ENCODE measurements at places on chromosomes 5 and 9. TPM values are rescaled to one million over a fixed set of nuclear protein-coding genes. Genes with fewer than 3 reads are reported as not detected.

DNA sequence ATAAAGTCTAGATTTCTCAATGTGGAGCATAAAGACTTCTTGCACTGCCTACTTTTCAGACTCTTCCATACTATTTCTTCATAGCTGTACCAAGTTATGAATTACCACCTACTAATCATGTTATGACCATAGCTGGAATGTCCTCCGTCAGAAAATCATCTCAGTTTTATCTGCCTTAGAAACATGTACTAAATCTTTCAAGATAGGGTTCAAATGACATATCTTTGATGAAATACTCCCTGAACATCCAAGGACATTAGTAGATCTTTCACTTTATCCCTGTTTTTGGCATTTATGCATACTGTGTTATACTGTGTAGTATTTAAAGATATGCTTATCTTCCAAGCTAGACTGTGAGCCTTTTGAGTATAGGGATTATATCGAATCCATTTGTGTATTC is 49.6 kb upstream of the MEF2C start:
- no peaks in the 10 kb centered on the region for H3K27me3 ChIP-seq
- H3K27ac ChIP-seq, result no peak overlapping the region
- no peaks in the 10 kb centered on the region for H3K36me3 ChIP-seq
- peaks cover 3% of the 10 kb centered on the region for H3K4me1 ChIP-seq

GRCh38 chr9:68577774-68578591 is 37.3 kb upstream of the TMEM252 start:
- no peak overlapping the region for H3K4me3 ChIP-seq
- H3K27me3 ChIP-seq, result no peaks in the 10 kb centered on the region
- H3K4me1 ChIP-seq, result no peaks in the 10 kb centered on the region
- DNase-seq, result no peak
- H3K27ac ChIP-seq, result no peak overlapping the region

DNA sequence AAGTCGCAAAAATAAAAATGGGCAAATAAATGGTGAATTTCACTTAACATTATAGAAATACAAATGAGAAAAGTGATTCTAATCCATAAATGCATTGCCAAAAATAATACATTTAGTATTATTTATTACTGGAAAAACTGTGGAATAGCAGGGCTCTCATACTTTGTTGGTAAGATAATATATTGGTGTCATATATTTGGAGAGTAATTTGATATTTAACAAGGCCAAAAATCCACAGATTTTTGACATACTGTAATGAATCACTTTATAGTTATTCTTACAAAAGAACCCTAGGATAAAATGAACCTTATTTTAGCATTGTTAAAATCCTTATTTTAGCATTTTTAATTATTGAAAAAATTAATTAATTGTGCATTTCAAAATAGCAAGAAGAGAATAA is 397.2 kb upstream of the DAB2 start:
- H3K27ac ChIP-seq, result no peak overlapping the region
- no peak for DNase-seq
- no peaks in the 10 kb centered on the region for H3K36me3 ChIP-seq
- H3K4me1 ChIP-seq, result no peaks in the 10 kb centered on the region
- H3K4me3 ChIP-seq, result no peak overlapping the region

GRCh38 chr5:80481019-80481893 is 6.6 kb upstream of the FAM151B start:
- H3K27ac ChIP-seq, result no peak overlapping the region
- no peaks in the 10 kb centered on the region for H3K27me3 ChIP-seq
- H3K4me3 ChIP-seq, result no peak overlapping the region

DNA sequence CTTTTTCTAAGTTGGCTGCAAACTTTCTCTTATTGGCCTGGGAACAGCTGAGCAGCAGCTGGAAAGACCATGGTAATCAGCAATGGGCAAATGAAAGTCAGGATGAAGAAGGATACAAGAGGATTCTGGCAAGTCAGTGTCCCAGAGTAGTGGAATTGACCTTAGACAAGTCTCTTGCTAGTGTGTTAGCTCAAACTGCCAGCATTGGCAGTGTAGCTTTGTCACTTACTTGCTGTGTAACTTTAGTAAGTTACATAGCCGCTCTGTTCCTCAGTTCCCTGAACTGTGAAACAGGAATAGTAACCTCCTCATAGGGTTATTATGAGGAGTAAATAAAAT is 3.6 kb downstream of the ALDH1A1 start:
- DNase-seq, result no peak
- peak overlapping the region; percentile 53 for H3K27ac ChIP-seq
- H3K27me3 ChIP-seq, result no peaks in the 10 kb centered on the region
- peaks cover 44% of the 10 kb centered on the region for H3K4me1 ChIP-seq

GRCh38 chr9:107931071-107931715 is 441.6 kb upstream of the KLF4 start:
- H3K27me3 ChIP-seq, result no peaks in the 10 kb centered on the region
- H3K36me3 ChIP-seq, result no peaks in the 10 kb centered on the region
- no peak for DNase-seq
- no peaks in the 10 kb centered on the region for H3K4me1 ChIP-seq
- no peak overlapping the region for H3K27ac ChIP-seq

GRCh38 chr9:26012797-26013196 is 334.6 kb upstream of the TUSC1 start:
- H3K27me3 ChIP-seq, result no peaks in the 10 kb centered on the region
- H3K27ac ChIP-seq, result no peak overlapping the region
- H3K36me3 ChIP-seq, result no peaks in the 10 kb centered on the region
- no peak overlapping the region for H3K4me3 ChIP-seq

GABRA1 gene
- not detected for total RNA-seq

OR5C1 gene
- total RNA-seq, result not detected

- DNase-seq, result no peak
- H3K4me3 ChIP-seq, result no peak overlapping the region
- no peaks in the 10 kb centered on the region for H3K27me3 ChIP-seq
- no peak overlapping the region for H3K27ac ChIP-seq
These were observed 90.6 kb downstream of the RALGPS1 start for GRCh38 chr9:127004946-127005769.

DNA sequence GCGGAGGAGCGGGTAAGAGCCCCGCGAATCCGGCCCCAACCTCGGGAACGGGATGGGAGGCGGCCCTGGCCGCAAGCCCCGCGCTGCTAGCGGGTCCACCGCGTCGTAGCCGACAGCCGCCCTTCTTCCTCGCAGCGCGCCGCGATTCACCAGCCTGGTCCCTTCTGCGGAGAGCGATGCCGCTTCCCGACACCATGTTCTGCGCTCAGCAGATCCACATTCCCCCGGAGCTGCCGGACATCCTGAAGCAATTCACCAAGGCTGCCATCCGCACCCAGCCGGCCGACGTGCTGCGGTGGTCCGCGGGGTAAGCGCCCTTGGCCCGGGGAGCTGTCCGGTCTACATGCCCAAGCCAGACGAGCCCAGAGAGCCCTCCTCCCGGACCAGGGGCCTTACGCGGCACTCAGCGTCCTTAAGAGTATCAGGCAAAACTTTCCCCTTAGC is 335 bp downstream of the ROPN1L start:
- H3K27me3 ChIP-seq, result no peaks in the 10 kb centered on the region
- no peak for DNase-seq
- no peak overlapping the region for H3K27ac ChIP-seq
- H3K4me1 ChIP-seq, result peaks cover 8% of the 10 kb centered on the region

SV2C gene
- total RNA-seq, result 0.13 TPM

GRCh38 chr5:65125591-65126541 is 355.9 kb downstream of the ADAMTS6 start:
- H3K4me3 ChIP-seq, result no peak overlapping the region
- H3K27me3 ChIP-seq, result no peaks in the 10 kb centered on the region
- no peaks in the 10 kb centered on the region for H3K4me1 ChIP-seq
- H3K27ac ChIP-seq, result no peak overlapping the region

DNA sequence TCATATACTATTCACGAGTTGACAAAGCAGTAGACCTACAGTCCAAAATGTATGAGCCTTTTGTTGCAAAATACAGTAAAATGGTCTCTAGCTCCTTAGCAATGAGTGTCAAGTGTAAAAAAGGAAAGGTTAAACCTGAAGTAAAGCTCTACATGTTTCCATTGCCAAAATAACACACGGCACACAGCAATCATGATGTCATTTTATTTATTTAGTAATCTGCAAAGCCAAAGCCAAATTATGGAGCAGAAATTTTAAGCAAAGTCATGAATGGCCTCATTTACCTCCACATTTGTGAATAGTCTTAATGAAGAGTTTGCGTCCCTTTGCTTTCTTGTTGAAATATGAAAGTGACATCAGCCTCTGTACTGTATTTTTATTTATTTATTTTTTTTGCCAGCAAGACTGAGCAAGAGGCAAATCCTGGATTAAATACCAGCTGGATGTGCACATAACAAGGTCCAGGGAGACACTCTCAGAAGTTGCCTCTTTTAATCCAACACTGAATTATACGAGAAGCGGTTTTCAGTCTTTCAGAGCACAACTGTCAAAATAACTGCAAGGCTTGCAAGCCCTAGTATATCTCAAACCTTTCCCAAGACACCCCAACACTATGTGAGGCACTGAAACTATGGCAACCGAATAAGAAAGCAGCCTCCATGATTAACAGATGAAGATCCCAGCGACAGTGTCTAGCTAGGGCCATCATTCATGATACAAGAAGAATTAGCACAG is 9.7 kb downstream of the SEMA6A start:
- no peaks in the 10 kb centered on the region for H3K27me3 ChIP-seq
- no peak for DNase-seq
- H3K27ac ChIP-seq, result no peak overlapping the region

PRRX2 gene
- total RNA-seq, result 0.64 TPM

GLRA1 gene
- total RNA-seq, result not detected

NPDC1 gene
- 32.3 TPM for total RNA-seq

GRCh38 chr9:37028420-37029031 is 5.5 kb downstream of the PAX5 start:
- no peaks in the 10 kb centered on the region for H3K36me3 ChIP-seq
- peaks cover 62% of the 10 kb centered on the region for H3K27me3 ChIP-seq
- no peak overlapping the region for H3K4me3 ChIP-seq
- H3K4me1 ChIP-seq, result peaks cover 16% of the 10 kb centered on the region
- H3K27ac ChIP-seq, result no peak overlapping the region

DNA sequence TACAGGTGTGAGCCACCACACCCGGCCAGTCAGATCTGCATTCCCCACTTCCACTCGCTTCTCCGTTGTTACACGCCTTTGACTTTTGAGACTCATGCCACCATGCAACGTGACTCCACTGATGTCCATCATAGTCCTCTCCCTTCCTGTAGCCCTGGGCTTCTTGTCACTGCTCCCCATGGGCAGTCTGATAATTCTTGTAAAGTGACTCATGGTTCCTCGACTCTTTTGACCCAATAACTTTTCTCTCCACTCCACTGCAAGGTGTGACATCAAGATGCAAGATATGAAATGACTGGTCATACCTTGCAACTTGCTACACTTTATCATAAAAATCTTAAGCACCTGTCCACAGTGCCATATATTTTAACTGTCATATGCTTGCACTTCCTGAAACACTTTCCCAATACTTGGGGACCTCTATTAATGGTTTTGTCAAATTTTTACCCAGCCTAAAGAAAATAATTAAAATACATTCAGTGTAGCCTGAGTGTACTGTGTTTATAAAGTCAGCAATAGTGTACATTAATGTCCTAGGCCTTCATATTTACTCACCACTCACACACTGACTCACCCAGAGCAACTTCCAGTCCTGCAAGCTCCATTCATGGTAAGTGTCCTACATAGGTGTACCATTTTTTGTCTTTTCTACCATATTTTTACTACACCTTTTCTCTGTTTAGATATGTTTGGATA is 18.6 kb upstream of the ANKRD18A start:
- no peak for DNase-seq
- H3K4me3 ChIP-seq, result no peak overlapping the region
- H3K4me1 ChIP-seq, result no peaks in the 10 kb centered on the region
- no peaks in the 10 kb centered on the region for H3K36me3 ChIP-seq
- H3K27ac ChIP-seq, result no peak overlapping the region

- no peak overlapping the region for H3K4me3 ChIP-seq
- DNase-seq, result no peak
- H3K27ac ChIP-seq, result peak overlapping the region; percentile 4
- H3K36me3 ChIP-seq, result no peaks in the 10 kb centered on the region
- no peaks in the 10 kb centered on the region for H3K4me1 ChIP-seq
These were observed 115.7 kb downstream of the UGCG start for GRCh38 chr9:112012026-112012902.

DNA sequence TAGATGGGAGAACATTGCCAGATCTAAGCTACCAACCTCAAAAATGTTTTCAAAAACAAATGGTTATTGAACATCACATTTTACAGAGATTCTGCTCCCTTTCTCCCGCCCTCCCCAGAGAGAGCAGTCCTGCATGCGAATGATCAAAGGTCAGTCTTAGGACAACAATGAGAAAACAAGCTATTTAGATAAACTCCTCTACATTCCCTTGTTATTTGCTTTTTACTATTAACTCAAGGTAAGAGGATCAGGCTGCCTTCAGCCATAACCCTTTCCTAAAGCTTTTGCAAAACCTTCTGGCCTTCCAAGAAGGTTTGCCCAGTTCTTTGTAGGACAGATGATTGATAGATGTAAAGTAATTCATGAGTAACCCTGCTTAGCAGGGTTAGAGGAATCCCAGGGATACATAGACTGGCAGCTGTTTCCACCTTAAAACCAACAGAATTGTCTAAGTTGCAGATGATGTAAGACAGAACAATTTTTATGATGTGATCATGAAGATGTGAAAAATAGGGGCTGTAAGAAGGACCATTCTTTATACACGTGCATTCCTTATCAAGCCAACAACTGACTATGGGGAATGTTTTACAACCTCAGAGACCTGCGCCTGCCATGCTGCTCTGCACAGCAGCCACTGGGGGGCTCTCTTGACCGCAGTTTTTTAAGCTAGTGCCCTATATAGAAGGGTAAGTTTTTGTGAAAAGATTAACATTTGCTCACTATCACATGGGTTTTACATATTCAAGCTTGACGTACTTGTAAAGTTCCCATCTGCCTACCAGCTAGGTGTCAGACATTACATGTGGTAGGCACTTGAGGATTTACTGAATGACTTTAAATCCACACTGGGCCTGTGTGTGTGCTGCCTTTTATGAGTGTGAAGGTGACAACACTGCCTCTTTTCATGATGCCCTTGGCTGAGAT is 2.3 kb upstream of the ZNF782 start:
- peak overlapping the region; percentile 51 for H3K27ac ChIP-seq
- no peaks in the 10 kb centered on the region for H3K36me3 ChIP-seq
- H3K4me1 ChIP-seq, result peaks cover 20% of the 10 kb centered on the region

- no peak for DNase-seq
- H3K27me3 ChIP-seq, result no peaks in the 10 kb centered on the region
- H3K36me3 ChIP-seq, result no peaks in the 10 kb centered on the region
- H3K4me3 ChIP-seq, result no peak overlapping the region
- no peak overlapping the region for H3K27ac ChIP-seq
These were observed 305.5 kb upstream of the SEMA6A start for GRCh38 chr5:116880150-116880549.

DNA sequence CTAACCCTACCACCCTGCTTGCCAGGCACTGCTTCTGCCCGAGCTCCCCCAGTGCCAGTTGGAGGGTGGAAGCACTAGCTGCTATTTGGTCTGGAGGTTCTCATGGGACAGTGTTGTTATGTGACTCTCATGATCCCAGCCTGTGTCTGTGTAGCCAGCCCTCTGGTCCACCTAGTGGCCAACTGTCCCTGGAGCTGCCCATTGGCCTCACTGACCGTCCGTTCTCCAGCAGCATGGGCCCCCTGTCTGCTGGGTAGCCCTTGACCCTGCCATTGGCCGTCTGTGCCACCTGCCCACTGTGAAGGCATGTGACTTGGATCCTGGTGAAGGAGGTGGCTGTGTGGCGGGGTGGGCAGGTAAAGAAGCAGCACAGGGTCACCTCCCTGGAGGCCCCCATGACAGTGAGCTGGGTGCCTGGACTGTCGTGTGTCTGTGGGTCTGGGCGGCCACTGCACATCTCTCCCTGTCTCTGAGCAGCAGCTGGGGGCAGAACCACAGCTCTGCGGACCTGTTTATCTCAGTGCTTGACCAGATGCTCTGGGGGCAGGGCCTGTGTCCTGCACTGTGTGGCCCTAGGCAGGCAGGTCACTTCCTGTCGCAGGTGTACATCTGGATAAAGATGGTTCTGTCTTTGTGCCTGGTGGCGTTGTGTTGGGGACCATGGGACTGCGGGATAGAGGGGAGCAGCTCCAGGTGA is 11.4 kb downstream of the PHF2 start:
- no peak overlapping the region for H3K27ac ChIP-seq
- no peaks in the 10 kb centered on the region for H3K36me3 ChIP-seq
